Activated CD8-positive, alpha-beta T cell treated with anti-CD3 and anti-CD28 coated beads, Interleukin-2, amount 10 ng/mL, durations not matched to agents 7 days and 5 days (primary cell): ENCODE measurements at places on chromosomes 1 and 21.

DNA sequence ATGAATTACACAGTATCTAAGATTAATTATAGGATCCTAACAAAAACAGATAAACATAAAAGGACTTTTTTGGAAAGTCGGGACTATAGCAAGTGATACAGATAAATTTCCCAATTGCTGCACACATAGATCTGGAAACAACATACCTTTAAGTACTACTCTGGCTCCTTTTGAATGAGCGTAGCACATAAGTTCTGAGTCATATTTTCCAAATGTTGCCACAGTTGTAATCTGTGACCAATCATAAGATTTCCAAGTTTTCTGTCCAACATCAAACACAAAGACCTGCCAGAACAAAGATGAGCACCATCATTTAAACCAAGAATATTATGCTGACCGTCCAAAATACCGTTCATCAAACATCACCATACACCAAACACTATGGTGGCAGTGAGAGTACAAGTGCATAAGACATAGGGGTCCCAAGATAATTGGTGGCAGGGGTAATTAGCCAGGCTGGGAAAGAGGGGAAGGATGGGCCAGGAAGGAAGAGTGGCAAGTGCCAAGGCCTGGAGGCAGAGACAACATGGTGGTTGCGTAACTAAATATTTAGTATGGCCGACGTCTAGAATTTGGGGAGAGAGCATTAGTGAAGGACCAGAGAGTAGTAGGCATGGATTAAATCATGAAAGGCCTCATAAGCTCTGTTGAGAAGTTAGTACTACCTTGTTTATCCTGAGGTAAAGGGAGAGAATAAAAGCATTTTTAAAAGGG, 3.6 kb downstream of the CTBS start:
- no peak for DNase-seq

- DNase-seq: no peak
Measured at GRCh38 chr21:42148097-42148496, 70.8 kb upstream of the ABCG1 start.

- no peak for DNase-seq
Measured at GRCh38 chr1:55062801-55063576, 23.6 kb downstream of the PCSK9 start.

DNA sequence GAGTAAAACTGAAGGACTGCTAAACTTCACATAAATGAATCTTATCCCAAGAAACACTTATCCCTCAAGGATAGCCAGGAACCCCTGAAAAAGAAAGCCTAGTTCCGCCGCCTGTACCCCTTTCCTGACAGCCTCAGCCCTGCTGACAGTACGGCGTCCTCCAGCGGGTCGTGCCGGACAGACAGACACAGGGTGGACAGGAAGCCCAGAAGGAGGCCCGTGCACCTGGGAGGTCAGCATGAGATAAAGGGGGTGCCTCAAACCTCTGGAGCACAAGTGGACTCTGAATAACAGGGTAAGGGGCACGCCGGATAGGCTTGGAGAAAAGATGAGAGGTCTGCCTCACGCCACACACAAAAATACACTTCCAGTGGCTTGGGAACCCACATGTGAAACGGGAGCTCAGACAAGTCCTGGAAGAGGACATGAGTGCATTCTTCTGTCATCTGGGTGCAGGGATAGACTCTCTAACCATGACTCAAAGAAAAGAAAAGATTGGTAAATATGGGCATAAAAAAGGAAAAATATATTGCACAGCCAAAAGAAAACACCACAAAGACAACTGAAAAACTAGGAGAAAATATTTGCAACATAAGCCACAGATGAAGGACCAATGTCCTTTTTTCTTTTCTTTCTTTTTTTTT, 17.3 kb upstream of the ADARB1 start:
- no peak for DNase-seq

DNA sequence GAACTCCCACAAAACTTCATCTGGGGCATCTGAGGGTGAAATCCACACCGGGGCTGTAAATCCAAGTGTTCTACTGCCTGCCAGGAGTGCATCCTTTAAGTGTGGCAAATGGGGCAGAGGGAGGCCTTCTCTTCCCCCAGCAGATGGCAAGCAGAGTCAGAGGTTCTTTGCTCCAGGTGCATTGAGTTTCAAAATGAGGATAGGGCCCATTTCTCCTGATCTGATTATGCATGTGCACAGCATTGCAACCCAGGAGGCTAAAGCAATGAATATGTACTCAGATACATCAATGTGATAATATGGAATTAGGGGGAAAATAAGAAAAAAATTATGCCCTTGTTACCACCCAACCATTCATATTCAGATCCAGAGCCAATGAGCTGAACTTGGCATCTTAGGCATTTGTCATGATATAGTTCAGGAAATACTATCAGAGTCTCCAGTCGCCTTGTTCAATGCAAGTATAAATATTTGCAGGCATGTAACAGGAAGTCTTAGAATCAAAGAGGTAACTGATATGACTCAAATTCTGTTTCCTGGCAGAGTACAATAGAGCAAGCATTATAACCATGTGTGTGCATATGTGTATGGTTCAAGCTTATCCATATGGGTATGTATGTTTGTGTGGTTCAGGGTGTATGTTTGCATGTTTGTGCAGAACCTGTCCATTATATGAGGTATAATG, 473.8 kb upstream of the PKN2 start:
- DNase-seq: no peak

DNA sequence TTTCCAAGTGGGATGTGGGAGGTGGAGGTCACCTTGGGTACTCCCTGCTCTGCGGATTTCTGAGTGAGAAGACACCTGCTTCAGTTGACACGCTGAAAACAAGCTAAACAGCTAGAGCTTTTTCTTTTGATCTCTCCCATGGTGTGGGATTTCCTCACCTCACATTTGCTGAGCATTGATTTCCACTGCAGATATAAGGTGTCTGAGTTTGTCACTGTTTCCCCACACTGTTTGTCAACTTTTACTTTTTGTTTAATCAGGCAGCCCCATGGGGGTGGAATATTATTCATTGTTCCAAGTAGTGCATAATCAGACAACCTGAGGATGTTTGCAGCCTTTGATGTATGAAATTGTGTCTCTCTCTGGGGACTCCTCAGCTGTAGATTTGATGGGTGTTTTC, 49.5 kb downstream of the FASLG start:
- DNase-seq: peak; percentile 61

DNA sequence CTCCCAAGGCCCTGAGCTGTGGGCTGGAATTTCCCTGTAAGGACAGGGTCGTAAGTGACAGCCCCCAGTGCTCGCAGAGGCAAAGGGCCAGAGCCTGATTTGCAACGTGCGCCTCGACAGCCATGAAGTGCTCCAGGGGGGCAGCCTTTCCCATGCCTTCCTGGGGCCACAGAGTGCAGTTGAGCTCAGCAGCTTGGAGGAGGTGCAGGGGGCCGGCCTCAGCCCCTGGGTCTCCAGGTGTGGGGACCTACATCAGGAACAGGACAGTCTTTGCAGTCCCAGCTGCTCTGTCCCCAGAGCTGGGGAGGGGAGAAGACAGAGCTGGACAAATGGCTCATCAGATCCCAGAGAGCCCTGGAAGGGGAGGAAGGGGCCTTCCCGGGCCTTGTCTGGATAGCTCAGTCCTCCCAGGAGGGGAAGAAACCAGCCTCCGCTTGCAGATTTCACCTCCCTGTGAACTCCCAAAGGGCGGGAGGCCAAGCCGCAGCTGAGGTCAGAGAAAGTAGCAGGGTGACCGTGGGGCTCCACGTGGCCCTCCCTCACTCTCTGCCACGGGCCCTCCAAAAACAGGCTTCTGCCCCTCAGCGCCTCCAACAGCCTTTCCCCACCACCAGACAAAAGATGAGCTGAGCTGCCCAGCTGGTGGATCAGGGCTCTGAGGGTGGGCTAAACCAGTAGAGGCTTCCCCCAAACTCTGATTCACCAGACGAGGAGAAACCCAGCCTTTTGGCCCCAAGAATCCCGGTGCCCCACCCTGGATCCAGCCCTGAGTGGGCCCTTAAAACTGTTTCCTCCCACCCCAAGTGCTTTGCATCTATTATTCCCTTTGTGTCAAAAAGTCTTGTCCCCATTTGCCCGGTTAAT, 76.5 kb downstream of the DHRS3 start:
- no peak for DNase-seq
